ENCODE measurements at places on chromosomes 5 and 9.

- no peak for DNase-seq
Observed at GRCh38 chr9:132161743-132162184, at the start of gene NTNG2. NTNG2 (plus strand) TSS chr9:132162058; CDS start chr9:132166832, 4,774 bp downstream.

DNA sequence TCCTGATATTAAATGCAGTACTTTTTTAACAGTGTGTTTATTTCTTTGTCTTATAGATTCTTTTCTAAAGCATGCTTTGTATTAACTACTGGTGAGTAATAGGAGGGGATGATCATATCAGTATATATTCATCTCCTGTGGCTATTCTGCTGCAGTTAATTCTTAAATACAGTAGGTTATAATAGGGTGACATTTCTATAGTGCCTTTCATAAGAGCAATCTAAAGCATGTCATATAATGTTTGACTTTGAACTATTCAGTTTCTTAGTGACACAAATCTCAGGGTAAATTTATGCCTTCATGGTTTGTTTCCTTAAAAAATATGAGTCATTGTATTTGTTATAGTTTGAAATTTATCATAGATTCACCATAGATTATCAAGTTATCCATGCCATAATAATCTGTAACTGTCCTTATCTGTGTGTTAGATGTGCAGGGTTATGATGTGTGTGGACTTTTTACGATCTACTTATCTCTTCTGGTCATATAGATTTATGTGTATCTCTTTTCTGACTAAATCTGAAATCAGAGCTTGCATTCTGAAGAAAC lies 1019.5 kb downstream of the NR2F1-AS1 start:
- DNase-seq, result no peak

GRCh38 chr5:108660291-108660690 lies 87.4 kb upstream of the FER start:
- DNase-seq, result no peak

DNA sequence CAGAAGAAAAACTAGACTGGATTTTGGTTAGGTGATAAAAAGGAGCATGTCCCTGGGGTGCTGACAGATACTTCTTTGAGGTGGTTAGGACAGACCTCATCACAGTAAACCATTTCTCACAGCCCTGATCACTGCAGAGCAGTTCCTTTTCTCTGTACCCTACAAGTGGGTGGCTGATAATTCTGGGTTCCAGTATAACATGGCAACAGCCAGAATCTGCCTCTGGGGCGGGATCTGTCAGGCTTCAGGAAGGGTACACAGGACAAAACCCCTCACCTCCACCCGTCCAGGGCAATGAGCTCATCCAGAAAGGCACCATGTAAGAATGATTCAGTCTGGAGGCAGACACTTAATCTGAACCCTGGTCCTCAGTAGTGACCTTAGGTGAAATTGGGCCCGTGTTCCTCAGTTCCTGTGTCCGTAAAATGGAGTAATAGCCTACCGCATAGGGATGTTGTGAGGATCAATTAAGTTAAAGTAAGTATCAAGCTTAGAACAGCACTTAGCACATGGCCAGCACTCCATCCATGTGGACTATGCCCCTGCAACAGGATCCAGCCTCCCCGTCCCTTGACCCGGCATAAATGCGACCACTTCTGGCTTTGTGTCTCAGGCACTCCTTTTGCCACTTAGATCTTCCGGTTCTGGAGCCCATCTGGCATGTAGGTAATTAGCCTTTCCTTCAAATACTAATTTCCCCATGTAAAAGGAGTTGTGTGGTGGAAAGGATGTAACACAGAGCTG lies 129.2 kb downstream of the LHFPL2 start:
- DNase-seq, result no peak

DNA sequence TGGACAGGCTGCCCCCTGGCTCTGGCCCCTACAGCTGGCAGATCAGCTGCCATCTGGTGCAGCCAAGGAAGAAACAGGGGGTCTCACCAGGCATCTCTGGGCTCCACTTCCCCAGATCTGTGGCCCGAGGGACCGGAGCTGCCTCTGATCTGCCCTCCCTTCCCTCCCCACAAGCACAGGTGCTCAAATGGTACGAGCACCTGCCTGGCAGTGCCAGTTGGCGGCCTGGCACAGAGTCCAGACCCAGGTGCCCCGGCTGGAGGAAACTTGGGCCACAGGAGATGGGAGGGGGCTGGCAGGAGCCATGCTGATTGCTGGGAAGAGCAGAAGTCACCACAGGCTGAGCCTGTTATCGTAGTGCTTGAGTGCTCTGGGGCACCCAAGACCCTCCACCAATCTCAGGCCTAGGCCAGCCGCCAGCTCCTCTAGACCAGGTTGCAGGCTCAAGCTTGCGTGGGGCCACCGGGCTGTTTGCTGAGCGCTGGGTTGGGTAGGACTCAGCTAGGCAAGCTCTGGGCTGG lies 5.0 kb upstream of the CAMK2A start:
- no peak for DNase-seq

GRCh38 chr5:116517488-116517887 lies 57.1 kb downstream of the SEMA6A start:
- DNase-seq, result no peak

- DNase-seq, result no peak
Observed at GRCh38 chr9:108612513-108612912, 243.3 kb downstream of the ACTL7B start.

GRCh38 chr5:10756549-10756948 lies 4.5 kb downstream of the DAP start:
- DNase-seq, result no peak

- DNase-seq, result no peak
Observed at GRCh38 chr9:131235480-131235851, 40.8 kb downstream of the FAM78A start.

- DNase-seq, result no peak
Observed at GRCh38 chr9:107588393-107588792, 98.8 kb upstream of the KLF4 start.

DNA sequence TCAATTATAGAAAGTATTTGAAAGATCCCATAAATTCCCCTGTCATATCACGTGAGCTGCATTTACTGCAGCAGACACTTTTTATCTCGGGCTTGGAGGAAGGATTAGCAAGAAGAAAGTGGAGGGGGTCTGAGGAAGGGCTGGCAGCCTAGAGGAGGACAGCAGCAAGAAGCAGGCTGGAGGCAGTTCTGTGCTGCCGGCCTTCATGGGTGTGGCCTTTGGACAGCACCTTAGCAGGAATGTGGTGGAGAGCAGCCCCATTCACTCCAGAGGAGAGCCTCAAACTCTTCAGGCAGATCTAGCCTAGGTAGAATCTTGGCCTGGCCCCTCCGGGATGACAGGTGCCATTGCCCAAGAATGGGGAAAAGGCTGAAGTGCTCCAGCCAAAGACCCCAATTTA lies 89.8 kb upstream of the GABRP start:
- no peak for DNase-seq

GRCh38 chr9:116565986-116566385 lies 121.1 kb upstream of the TRIM32 start:
- DNase-seq, result no peak

Measured in activated CD4-positive, CD25-positive, alpha-beta regulatory T cell (primary cell).